ENCODE measurements at places on chromosomes 12 and 14.

DNA sequence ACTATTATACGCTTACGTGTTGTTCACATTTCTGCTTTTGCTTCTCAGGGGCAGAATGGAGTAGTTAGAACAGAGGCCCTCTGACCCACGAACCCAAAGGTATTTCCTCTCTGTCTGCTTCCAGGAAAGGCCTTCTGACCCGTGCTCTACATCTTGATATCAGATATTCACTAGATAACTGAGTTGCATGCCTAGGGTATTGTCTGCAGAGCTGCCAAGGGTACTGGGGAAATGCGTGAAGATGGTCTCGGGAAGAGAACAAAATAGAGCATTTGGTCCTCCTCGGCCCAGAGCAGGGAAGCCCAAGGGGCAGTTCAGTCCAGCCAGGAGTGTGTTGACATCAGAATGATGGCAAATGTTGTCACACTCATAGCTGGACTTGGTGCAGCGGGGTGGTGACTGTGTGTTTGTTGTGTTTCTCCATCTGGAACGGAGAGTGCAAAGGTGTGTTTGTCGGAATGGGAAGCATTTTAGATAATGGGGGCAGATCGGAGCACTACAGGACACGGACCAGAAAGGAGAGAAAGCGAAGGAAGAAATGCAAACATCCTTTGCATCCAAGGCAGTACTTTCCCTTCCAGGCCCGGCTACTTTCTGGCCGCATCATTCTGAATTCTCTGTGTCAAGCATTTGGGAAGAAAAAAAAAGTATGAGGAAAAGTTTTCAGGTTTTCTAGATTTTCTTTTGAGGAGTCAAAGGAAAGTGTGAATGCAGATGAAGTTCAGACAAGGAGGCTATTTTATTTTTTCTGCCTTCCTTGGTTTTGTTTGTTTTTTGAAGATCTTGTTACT, 8.1 kb downstream of the GLT1D1 start:
- no peak for DNase-seq

- no peak for DNase-seq
Observed at GRCh38 chr12:59396919-59397318, 198.9 kb upstream of the SLC16A7 start.

- DNase-seq = no peak
Observed at GRCh38 chr12:68271346-68271745, 17.9 kb upstream of the IL22 start.

DNA sequence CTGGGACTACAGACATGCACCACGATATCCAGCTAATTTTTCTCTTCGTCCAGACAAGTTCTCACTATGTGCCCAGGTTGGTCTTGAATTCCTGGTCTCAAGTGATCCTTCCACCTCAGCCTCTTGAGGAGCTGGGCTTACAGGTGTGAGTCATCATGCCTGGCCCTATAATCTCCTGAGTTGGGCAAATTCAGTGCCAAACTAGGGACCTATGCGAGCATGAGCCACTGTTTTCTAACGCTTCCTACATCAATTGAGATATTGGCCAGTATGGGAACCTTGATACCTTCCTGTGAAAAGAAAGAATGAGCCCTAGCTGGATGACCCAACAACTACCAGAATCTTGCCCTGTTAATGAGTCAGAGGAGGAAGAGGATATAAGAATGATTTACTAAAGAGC, 585.2 kb downstream of the C12orf50 start:
- no peak for DNase-seq

GRCh38 chr12:110862329-110862728, 15.5 kb downstream of the CCDC63 start:
- DNase-seq = no peak

- DNase-seq = no peak
Observed at GRCh38 chr12:99985129-99985570, 414 bp upstream of the ANKS1B start.

GRCh38 chr14:35760143-35760542, 49.0 kb downstream of the RALGAPA1 start:
- no peak for DNase-seq

DNA sequence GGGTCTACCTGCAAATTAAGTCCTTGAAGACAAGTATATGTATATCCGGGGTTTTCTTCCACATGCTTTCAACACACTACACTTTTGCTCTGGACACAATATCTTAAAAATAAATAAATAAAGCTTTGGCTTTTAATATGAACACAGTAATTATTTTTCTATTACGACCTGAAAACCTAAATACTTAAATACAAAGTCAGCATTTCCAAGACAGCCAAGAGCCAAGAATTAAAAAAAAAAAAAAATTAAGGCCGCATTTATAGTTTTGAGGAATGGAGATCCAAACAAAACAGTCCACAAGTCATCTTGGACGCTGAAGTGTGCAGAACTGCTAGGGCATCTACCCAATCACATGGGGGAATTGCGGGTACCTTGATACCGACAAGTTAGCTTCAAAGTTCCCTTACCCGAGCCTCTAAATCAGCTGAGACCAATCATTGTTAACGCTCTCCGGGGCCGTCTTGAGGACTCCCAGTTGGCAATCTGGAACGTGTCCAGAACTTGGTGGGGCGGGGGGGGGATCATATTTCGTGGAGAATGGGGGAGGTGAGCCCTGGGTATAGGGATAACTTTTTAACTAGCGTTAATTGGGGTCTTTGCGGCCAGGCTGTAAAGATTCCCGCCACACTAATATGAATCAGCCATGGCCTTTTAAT, 731 bp upstream of the PCNX4 start:
- peak; percentile 69 for DNase-seq

GRCh38 chr14:73712540-73713180, 1.5 kb downstream of the PNMA1 start:
- no peak for DNase-seq

DNA sequence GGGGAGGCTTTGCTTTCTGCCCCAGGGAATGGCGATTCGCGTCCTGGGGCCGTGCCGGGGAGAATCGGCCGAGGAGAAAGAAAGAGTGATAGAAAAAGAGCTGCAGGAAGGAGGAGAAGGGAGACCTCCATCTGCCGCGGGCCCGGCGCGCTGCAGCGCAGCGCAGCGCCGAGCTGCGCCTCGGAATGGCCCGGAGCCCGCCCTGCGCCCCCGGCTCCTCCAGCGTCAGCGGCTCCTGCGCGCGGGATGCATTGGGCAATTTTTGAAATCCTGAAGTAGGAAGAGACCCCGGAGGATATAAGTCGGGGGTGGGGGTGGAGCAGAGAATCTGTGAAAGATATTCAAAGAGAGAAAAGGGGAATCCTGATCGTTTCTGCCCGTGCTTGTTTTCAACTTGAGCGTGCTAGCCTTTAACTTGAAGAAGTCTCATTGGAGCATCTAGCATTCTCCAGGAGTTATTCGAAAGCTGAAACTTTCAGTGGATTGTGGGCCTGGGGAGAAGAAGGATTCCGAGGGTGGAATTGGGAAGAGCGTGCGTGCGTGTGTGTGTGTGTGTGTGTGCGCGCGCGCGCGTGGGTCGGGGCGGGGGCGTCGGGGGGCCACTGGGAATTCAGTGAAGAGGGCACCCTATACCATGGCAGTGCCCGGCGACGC, 441 bp downstream of the PDE3A start:
- DNase-seq = peak; percentile 38

DNA sequence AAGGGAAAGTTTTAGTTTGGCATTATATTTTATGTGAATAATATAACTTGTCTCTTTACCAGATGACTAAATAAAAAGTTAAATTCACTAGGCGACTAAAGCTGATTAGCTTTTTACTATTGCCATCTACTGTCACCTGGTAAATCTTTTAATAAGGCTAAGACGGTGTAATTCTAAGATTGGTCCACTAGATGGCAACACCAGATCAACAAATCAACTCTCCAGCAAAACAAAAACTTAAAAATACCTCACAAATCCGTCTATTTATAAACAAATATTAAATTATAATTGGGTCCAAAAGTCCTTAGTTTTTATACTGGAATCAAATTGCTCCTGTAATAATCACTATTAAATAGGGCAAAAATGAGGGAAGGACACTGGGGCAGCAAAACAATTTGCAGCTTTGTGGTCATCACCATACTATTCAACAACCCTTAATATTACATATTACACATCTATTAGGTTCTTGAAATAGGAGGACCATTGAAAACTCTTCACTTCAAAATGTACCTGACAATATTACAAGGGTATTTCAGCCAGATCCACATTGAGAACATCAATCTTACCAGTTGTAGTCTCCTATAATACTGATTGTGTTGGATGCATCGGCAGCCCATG, 47.9 kb downstream of the GALC start:
- peak; percentile 15 for DNase-seq

GRCh38 chr12:84911271-84912197, 1.1 kb downstream of the SLC6A15 start:
- DNase-seq = peak; percentile 64

DNA sequence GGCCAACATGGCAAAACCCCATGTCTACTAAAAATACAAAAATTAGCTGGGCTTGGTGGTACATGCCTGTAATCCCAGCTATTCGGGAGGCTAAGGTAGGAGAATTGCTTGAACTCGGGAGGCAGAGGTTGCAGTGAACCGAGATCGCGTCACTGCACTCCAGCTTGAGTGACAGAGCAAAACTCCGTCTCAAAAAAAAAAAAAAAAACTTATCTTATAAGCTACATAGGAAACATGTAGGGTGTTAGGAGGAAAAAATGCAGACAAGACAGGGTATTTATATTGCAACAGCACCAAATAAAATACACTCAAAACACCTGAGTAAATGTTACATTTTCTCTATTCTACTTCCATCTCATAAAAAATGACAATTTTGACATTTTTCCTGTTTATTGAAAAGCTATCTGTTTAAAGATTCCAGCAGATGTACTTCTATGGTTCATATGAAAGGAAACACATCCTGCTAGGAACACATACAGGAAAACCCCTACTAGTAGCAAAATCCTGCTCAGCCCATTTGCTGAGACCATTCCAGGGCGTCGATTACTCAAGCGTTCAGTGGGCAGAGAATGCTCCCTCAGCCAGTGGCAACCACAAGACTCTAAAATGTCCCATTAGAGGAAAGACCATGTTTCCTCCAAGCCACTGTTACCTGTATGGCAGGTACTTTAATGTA, 19.7 kb downstream of the CORO1C start:
- no peak for DNase-seq

DNA sequence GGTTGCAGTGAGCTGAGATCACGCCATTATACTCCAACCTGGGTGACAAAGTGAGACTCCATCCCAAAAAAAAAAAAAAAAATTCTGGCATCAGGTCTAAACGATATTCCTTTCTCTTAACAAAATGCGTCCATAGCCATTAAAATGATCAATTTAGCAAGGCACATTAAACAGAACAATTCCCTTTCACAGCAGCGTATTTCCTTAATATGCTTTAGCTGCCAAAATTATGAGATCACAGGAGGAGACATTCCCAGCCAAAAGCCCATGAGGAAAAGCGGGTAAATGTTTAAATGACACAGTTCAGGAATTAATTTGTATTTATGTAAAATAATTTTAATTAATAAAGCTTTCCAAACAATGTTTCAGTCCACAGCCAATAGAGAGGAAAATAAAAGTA, 43.0 kb upstream of the SELPLG start:
- no peak for DNase-seq

DNA sequence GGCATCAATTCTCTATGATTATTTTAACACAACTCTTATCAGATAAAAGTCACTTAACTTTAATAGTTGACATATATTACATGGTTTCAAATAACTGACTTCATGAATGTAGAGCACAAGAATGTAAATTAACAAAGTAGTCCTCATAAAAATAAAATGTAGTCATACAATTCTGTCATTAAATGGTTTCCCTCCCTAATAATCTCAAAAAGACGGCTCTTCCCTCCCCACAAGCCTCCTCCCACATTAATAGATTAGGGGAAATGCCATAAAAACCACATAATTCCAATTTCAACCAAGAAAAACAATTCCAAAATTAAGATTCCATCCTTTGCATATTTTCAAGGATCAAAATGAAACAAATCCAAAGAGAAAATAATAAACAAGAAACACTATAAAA, 36.7 kb downstream of the SPTLC2 start:
- DNase-seq = no peak

- DNase-seq = peak; percentile 20
Observed at GRCh38 chr12:84463741-84464495, 448.7 kb downstream of the SLC6A15 start.

DNA sequence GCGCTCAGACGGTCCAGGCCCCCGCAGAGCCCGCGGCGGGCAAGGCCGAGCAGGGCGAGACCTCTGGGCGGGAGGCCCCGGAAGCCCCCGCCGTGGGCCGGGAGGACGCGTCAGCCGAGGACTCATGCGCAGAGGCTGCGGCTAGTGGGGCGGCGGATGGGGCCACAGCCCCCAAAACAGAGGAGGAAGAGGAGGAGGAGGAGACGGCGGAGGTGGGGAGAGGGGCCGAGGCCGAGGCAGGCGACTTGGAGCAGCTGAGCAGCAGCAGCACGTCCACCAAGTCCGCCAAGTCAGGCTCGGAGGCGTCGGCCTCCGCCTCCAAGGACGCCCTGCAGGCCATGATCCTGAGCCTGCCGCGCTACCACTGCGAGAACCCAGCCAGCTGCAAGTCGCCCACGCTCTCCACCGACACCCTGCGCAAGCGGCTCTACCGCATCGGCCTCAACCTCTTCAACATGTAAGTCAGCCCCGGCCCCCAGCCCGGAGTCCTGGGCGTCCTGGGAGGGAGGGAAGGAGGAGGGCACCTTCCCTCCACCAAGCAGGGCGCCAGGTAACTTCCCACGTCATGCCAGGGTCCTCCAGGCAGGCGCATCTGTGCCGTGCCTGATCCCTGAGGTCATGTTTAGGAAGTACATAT, 72.4 kb downstream of the IQSEC3 start:
- DNase-seq = no peak

DNA sequence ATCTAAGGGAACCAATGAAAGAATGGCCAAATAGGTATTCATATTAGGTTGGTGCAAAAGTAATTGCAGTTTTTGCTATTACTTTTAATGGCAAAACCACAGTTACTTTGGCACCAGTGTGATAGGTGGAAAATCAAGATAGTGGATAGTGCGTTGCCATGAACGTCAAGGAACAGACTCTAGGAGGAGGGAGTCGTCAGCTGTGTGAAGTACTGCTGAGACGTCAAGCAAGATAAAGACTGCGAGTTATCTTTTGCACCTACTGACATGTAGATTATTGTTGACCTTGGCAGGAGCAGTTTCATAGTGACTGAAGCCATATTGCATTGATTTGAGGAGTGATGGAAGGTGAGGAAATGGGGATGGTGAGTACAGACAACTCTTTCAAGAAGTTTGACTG, 8.3 kb downstream of the YLPM1 start:
- DNase-seq = no peak

Data from right renal pelvis (tissue), 4 donors.